ENCODE measurements at places on chromosomes 2 and 18. TPM values are rescaled to one million over a fixed set of nuclear protein-coding genes. Genes with fewer than 3 reads are reported as not detected.

Gene GALR1
- not detected for total RNA-seq

DNA sequence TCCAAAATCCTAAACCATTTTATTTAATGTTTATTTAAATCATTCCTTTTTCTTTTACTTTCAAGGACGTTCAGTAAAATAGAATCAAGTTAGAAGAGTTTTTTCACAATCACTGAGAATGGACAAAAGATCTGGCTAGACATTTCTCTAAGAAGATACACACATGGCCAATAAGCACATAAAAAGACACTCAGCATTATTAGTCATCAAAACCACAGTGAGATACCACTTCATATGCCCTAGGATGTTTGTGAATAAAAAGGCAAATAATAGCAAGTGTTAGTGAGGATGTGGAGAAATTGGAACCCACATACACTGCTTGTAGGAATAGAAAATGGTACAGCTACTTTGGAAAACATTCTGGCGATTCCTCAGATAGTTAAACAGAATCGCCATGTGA, 76.1 kb downstream of the RHBDD1 start:
- no peaks in the 10 kb centered on the region for H3K27me3 ChIP-seq
- no peak for DNase-seq
- no peak overlapping the region for H3K27ac ChIP-seq
- peaks cover 24% of the 10 kb centered on the region for H3K36me3 ChIP-seq

Gene RAB6C
- 0.18 TPM for total RNA-seq

DNA sequence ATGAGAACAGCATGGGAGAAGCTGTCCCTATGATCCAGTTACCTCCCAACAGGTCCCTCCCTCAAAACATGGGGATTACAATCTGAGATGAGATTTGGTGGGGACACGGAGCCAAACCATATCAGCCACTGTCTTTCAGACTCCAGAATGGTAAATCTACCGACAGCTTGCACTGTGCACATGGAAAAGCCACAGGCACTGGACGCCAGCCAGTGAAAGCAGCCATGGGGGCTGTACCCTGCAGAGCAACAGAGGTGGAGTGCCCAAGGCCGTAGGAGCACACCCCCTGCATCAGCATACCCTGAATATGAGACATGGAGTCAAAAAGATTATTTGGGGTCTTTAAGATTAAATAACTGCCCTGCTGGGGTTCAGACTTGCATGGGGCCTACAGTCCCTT, 218.4 kb downstream of the PDE1A start:
- no peak for DNase-seq
- no peak overlapping the region for H3K4me3 ChIP-seq
- no peaks in the 10 kb centered on the region for H3K4me1 ChIP-seq
- no peak overlapping the region for H3K27ac ChIP-seq

Gene CACNB4
- 0.14 TPM for total RNA-seq

DNA sequence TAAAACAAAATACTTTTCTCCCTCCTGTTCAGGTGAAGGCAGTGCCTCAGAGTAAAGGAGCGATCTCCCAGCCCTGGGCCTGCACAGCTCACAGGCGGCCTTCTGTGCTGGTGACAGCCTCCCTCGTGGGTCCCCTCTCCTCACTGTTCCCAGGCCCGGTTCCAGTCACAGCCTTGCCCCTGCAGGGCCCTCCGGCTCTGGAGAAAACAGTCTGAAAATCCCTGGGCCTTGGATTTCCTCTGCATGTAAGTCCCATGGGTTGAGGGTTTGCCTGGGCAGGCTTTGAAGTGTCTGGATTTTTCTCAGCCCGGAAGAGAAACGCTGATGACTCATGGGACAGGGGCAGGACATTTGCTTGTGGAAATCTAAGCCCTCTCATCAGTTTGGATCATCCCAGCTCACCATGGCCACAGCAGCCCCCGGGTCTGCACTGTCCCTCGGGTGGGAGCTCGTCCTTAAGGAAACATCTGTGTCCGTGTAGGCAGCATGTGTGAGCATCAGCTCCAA, 186.1 kb upstream of the RAB12 start:
- no peaks in the 10 kb centered on the region for H3K27me3 ChIP-seq
- H3K4me3 ChIP-seq = no peak overlapping the region
- H3K36me3 ChIP-seq = no peaks in the 10 kb centered on the region
- no peaks in the 10 kb centered on the region for H3K4me1 ChIP-seq
- DNase-seq = no peak

Gene POTEF
- not detected for total RNA-seq

DNA sequence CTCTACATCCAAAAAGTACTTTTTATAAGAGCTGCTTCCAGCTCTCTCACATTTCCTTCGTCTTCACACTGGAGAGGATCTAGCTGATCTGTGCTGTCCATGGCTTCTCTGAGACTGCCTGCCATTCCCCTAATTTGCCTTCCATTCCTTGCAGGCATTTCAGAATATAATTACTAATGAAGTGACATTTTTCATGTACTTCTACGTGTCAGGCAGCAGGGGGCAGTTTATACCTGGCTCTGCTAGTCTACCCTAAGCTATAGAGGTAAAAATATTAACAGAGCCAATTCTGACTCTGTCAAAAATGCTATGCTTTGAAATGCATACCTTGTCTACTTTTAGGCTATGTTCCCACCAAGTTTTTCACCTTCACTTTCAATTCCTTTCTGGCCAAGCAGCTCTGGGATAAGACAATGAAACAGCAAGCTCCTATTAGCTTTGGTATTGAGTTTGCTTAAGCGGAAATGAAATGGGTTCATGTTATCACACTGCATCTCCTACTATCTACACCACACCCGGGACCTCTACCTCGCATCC, 81.9 kb downstream of the MEP1B start:
- DNase-seq = no peak
- no peaks in the 10 kb centered on the region for H3K4me1 ChIP-seq
- no peak overlapping the region for H3K27ac ChIP-seq

GRCh38 chr18:48644029-48644428, 105.2 kb downstream of the CTIF start:
- peaks cover 2% of the 10 kb centered on the region for H3K27me3 ChIP-seq
- H3K4me1 ChIP-seq = no peaks in the 10 kb centered on the region
- no peaks in the 10 kb centered on the region for H3K36me3 ChIP-seq
- no peak overlapping the region for H3K4me3 ChIP-seq
- no peak overlapping the region for H3K27ac ChIP-seq

- no peak overlapping the region for H3K4me3 ChIP-seq
- DNase-seq = no peak
- peaks cover 72% of the 10 kb centered on the region for H3K27me3 ChIP-seq
- peaks cover 6% of the 10 kb centered on the region for H3K4me1 ChIP-seq
- no peak overlapping the region for H3K27ac ChIP-seq
Observed at GRCh38 chr2:109322641-109323040, 193.6 kb downstream of the SH3RF3 start.

Gene ADAM23
- 0.28 TPM for total RNA-seq

- H3K4me3 ChIP-seq = no peak overlapping the region
- H3K36me3 ChIP-seq = peaks cover 49% of the 10 kb centered on the region
- no peak for DNase-seq
- no peaks in the 10 kb centered on the region for H3K27me3 ChIP-seq
- no peak overlapping the region for H3K27ac ChIP-seq
Observed at GRCh38 chr2:218547978-218548377, 20.2 kb downstream of the USP37 start.

DNA sequence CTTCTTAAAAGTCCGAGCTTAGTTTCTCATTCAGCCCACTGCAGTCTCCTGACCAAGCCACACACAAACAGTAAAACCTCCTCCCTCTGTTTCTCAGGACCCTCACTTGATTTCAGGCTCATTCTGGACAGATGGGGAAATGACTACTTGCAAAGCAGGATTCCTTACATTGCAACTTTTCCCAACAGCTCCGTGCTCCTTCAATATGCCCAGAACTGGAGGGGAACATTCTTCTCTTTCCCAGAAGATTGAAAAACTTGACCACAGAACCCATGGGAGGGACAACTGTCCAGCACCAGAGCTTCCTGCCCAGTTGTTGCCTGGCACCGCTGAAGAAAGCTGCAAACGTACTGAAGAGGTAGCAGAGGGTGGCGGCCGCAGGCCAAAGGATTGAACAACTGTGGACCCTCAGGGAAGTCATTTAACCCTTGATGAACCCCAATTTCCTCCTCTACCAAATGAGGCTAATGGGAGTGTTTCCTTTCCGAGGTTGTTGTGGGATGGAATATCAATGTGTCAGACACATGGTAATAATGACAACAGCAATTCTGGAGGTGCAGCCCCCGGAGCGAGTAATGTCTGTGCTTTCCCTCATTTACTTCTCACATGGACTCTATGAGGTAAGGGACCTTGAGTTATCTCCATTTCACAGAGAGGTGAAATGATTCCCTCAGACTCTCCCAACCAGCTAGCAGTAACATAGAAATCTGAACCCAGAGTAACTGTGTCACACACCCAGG, 25.0 kb downstream of the BCL11A start:
- H3K27ac ChIP-seq = no peak overlapping the region
- H3K36me3 ChIP-seq = no peaks in the 10 kb centered on the region
- H3K4me3 ChIP-seq = no peak overlapping the region
- H3K4me1 ChIP-seq = no peaks in the 10 kb centered on the region

DNA sequence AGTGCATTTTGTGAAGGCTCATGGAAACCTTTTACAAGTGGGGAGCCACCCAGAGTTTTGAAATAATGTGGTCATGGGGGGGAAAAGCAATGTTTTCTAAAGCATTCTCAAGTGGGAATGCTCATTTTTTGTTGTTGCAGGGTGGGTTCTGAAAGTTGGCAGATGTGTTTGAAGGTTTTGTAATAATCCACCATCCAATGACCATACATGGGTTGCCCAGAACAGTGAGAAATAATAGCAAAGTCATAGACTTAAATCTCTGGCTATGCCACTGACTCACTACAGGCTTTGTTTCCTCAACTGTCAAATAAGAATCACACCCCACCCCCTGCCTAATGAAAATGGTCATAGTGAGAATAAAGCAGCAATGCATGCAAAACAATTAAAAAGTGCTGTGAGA, 2.9 kb downstream of the DSG3 start:
- no peak overlapping the region for H3K4me3 ChIP-seq
- H3K36me3 ChIP-seq = no peaks in the 10 kb centered on the region
- DNase-seq = no peak
- no peak overlapping the region for H3K27ac ChIP-seq
- H3K4me1 ChIP-seq = no peaks in the 10 kb centered on the region

DNA sequence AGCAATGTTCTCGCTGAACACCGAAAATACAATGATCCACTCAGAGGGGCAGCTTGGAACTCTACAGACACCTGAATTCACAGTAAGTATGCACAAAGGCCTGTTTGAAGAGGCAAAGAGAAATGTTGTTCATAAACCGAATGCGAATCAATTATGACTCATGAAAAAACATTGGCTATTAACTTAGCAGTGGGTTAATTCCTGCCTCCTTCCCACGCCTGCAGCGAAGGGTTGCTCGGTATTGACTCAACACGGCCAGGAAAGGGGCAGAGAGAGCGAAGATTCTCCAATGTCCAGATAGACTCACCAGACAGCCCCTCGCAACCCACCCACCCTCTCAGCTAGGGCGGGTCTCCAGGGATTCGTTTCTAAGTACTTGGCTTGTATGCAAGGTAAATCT, 9.4 kb downstream of the CRACDL start:
- no peak overlapping the region for H3K27ac ChIP-seq
- H3K4me3 ChIP-seq = no peak overlapping the region
- peaks cover 45% of the 10 kb centered on the region for H3K27me3 ChIP-seq
- no peaks in the 10 kb centered on the region for H3K36me3 ChIP-seq
- H3K4me1 ChIP-seq = no peaks in the 10 kb centered on the region

Gene ARHGAP25
- total RNA-seq = 126 TPM

Gene ABI2
- 39.4 TPM for total RNA-seq

Gene REEP1
- total RNA-seq = not detected

- DNase-seq = no peak
- no peaks in the 10 kb centered on the region for H3K27me3 ChIP-seq
- H3K36me3 ChIP-seq = no peaks in the 10 kb centered on the region
- no peak overlapping the region for H3K4me3 ChIP-seq
Observed at GRCh38 chr2:183606718-183607085, 482.5 kb downstream of the NUP35 start.

GRCh38 chr18:29979881-29980280, 1062.7 kb downstream of the DSC3 start:
- H3K27me3 ChIP-seq = no peaks in the 10 kb centered on the region
- H3K27ac ChIP-seq = no peak overlapping the region

- H3K4me1 ChIP-seq = peaks cover 52% of the 10 kb centered on the region
- H3K27me3 ChIP-seq = no peaks in the 10 kb centered on the region
- no peak overlapping the region for H3K4me3 ChIP-seq
- H3K27ac ChIP-seq = peak overlapping the region; percentile 29
Observed at GRCh38 chr2:230671117-230671516, 41.5 kb upstream of the CAB39 start.

GRCh38 chr2:137049518-137049917, 284.2 kb downstream of the THSD7B start:
- no peaks in the 10 kb centered on the region for H3K36me3 ChIP-seq
- no peak overlapping the region for H3K27ac ChIP-seq
- no peaks in the 10 kb centered on the region for H3K4me1 ChIP-seq
- DNase-seq = no peak
- H3K27me3 ChIP-seq = no peaks in the 10 kb centered on the region
- no peak overlapping the region for H3K4me3 ChIP-seq

DNA sequence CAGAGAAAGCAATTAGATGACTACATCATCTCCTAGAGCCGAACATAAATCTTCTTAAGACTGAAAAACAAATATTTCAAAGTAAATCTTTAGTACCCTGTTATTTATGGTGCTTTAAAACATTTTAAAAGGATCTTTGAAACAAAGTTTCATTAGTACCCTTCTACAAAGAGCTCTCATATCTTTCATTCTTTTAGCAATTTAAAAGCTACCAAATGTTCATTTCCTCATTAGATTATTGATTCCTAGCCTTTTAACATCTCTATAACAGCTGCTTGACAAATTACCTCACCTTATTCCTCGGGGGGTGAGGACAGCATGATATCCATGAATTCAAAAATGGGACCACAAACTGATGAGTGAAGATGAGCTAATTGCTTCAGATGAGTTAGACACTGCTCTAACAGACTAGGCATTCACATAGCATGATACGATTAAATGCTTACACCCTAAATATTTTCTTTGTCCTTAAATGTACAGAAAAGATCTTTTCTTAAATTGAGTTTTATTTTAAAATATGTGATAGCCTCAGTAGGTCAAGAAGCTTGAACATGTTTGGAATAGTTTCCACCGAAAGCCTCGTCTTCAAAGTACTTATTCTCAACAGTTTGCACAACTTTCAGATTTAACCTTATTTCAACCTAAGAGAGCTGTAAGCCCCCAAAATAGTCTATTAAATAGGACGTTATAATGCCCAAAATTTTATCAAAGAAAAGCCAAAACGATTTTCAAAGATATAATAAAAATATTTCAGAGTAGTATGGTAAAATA, 2.1 kb downstream of the ATAD2B start:
- peaks cover 35% of the 10 kb centered on the region for H3K4me1 ChIP-seq
- peaks cover 4% of the 10 kb centered on the region for H3K36me3 ChIP-seq
- H3K4me3 ChIP-seq = peak overlapping the region; percentile 98
- no peak overlapping the region for H3K27ac ChIP-seq

Gene SLC5A7
- not detected for total RNA-seq

- DNase-seq = no peak
- H3K4me1 ChIP-seq = peaks cover 14% of the 10 kb centered on the region
- H3K27ac ChIP-seq = no peak overlapping the region
Observed at GRCh38 chr2:70903641-70904340, 31.9 kb upstream of the ATP6V1B1 start.

- no peaks in the 10 kb centered on the region for H3K4me1 ChIP-seq
- H3K27ac ChIP-seq = no peak overlapping the region
- H3K36me3 ChIP-seq = no peaks in the 10 kb centered on the region
- H3K27me3 ChIP-seq = peaks cover 20% of the 10 kb centered on the region
Observed at GRCh38 chr18:21194871-21195771, 46.9 kb upstream of the GREB1L start.

Gene LYPD1
- total RNA-seq = not detected

Gene ANKRD30BL
- total RNA-seq = not detected

Gene SCTR
- total RNA-seq = not detected

GRCh38 chr2:108369153-108369552, 8.6 kb upstream of the SULT1C4 start:
- no peak overlapping the region for H3K27ac ChIP-seq
- H3K4me1 ChIP-seq = no peaks in the 10 kb centered on the region
- peaks cover 15% of the 10 kb centered on the region for H3K27me3 ChIP-seq
- no peak for DNase-seq
- no peak overlapping the region for H3K4me3 ChIP-seq

Measured in activated CD8-positive, alpha-beta memory T cell treated with anti-CD3 and anti-CD28 coated beads, Interleukin-2, amount 10 ng/mL, durations not matched to agents 7 days and 5 days (primary cell).